ENCODE measurements at places on chromosomes 3 and 15.

- DNase-seq: no peak
Measured at GRCh38 chr15:69070396-69070795, 55.9 kb downstream of the NOX5 start.

GRCh38 chr15:21271566-21271965, 168.7 kb downstream of the POTEB3 start:
- no peak for DNase-seq

- no peak for DNase-seq
Measured at GRCh38 chr3:149713730-149714654, 38.3 kb downstream of the COMMD2 start.

- no peak for DNase-seq
Measured at GRCh38 chr3:13634151-13634550, 85.2 kb downstream of the FBLN2 start.

DNA sequence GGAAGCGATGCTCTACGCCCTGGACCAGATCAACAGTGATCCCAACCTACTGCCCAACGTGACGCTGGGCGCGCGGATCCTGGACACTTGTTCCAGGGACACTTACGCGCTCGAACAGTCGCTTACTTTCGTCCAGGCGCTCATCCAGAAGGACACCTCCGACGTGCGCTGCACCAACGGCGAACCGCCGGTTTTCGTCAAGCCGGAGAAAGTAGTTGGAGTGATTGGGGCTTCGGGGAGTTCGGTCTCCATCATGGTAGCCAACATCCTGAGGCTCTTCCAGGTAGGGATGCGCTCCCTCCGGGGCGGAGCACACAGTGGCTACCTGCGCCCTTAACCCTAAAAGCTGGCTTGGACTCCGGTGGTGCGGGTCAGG, 698 bp downstream of the GRM7 start:
- DNase-seq: no peak

All from hindlimb muscle (tissue), 1 donor.